GF-D8 (cell line): ENCODE measurements at places on chromosomes 3 and 15.

DNA sequence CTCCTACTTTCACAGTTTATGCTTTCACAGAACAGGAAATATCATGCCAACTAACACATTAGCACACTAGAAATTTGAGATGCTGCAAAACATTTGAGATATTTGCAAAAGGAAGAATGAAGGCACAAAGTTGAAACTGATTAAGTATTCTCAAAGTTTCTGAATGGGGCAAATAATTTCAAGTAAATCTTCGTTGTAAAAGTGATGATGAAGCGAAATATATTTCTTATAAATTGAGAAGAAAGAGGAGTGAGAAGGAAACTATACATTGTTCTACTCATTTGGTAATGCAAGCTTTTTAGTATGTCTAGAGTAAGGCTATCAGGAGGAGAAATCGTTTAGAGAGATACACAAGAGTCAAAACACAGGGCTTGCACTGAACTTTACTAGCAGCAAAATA is 24.3 kb upstream of the LSAMP start:
- no peak for DNase-seq

DNA sequence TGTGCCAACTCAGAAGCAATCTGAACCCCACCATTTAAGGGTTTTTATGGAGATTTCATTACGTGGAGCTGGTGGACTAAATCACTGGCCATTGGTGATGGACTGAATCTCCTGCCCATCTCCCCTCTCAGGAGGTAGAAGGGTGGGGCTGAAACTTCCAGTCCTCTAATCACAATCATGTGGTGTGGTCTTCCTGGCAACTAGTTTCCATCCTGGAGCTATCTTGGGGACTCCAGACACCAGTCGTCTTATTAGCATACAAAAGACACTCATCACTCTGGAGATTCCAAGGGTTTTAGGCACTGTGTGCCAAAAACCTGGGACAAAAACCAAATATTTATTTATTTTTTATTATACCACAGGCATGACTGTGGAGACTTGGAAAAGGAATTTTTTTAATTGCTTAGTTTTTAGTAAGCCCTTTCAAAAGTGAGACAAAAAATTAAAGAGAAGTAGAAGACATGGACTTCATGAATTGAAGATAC is 203.6 kb downstream of the WNT5A start:
- DNase-seq, result no peak

- DNase-seq, result no peak
These were observed 28.0 kb downstream of the RAD51 start for GRCh38 chr15:40722934-40723333.

GRCh38 chr3:129974833-129975704 is 549 bp downstream of the TRH start:
- no peak for DNase-seq

DNA sequence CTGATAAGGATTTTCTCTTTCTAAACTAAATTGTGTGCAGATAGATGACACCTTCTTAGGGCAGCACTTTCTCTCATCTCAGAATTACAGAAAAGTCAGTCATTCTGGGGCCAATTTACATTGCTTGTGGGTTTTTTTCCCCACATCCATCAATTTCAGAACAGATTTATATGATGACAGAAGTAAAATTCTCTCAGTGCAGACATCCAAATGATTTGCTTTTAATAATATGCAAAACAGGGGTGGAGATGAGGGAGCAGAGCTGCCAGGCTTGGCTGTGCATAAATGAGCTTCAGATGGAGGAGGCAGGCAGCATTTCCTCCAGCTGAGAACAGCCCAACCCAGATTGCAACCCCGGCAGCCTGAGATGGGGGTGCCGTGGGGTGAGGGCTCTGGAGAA is 44.0 kb downstream of the EDEM1 start:
- DNase-seq, result no peak

DNA sequence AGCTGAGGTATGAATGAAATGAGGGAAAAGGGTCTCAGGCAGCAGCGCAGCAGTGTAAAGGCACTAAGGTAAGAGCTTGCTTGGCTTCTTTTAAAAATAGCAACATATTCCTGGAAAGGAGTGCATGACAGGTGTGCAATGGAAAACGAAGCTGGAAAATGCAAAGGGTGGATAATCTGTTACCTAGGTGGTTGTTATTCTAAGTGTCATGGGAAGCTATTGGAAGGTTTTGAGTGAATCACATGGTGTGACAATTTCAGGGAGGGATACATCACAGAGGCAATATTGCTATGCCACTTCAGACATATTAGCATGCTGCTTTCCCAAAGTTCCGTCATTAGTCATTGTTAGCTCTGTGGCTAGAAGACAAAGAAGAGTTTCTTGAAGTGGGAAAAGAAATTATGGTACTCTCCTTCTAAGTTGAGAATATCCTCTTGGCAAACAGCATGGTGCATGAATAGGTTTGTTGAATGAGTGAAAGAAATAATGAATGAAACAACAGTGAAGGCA is 28.7 kb upstream of the TMEM45A start:
- DNase-seq, result no peak

DNA sequence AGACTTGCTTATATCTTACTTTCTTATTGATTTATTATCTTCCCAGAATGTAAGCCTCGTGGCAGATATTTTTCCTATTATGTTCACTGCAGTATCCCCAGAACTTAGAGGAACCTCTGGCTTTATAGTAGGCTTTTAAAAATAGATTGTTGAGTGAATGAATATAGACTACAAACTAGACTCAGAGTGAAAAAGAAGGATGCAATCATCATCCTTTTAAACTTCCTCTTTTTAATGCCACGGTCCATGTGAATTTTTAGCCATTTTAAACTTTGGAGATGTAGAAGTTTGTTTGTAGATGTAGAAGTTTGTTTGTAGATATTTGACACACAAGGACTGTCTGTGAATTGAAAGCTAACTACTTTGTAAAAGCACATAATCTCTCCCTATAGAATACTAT is 7.2 kb upstream of the P2RY12 start:
- DNase-seq, result no peak

DNA sequence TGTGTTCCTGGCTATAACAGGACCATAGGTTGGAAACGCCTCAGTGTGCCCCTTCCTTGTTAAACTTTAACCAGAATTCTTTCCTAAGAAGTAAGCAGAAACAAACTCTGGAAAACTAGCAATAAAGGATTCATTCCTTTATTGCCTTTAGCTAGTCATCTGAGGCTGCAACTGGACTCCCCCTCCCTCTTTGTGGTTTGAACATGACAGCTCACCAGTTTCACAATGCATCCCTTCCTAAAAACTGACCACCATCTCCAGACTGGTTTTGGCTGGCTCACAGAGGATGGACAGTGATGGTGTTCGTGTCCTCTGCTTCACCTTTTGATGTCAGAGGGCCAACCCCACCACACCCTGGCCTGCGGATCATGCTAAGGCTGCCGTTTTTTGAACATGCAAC is 27.9 kb upstream of the TGFBR2 start:
- no peak for DNase-seq

GRCh38 chr3:155270063-155270462 is 23.4 kb downstream of the STRIT1 start:
- DNase-seq, result no peak

DNA sequence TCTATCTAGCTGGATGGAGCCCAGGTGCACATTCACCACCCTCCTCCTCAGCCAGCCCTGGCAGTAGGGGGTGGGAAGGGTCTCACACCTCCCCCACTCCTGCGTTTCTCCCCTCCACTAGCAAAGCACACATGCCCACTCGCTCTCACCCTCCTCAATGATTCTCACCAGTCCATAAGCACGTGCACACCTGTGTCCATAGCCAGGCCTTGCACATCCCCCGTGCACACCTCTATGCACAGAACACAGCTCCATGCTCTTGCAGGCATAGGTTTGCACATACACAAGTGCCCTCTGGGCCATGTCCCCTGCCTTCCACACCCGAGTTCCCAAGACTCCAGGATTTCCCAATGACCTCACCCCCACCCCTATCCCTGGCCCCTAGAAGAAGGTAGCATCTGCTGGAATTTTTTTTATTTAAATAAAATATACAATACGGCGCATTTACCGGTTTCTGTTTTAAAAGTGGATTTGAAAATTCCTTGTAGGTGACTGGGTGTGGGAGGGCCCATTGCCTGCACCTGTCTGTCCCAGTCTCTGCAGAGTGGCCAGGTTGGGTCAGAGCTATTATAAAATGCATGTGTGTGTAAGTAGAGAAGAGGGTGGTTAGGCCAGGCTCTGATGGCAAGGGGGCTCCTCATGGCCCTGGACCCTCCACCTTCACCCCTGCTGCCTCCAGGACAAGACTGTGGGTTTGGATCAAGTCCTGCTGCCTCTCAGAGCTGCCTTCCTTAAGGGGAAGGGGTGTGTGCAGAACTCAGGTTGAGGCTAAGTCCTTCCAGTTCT is 49.1 kb downstream of the HCN4 start:
- no peak for DNase-seq

GRCh38 chr15:73753250-73754130 is at the start of gene INSYN1:
Gene INSYN1 (minus strand): TSS chr15:73753351. CDS start chr15:73751130, 2,221 bp downstream.
- no peak for DNase-seq

DNA sequence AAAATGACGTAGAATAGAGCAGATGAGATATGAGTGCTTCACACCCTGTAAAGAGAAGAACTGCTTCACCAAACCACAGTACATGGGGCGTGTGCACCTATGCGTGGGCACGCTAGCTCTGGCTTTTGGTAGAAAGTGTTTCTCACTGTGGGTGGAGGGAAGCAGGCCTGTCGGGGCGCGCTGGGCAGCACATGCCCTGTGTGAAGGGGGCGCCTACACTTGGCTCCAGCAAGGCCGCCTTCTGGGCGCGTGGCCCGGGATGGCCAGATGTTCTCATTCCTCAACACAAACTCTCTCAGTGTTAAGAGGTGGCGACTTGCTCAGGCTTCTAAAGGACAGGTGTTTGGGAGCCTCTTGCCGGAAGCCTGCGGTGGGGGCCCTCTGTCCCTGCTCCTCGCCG is 90.0 kb downstream of the FBLN2 start:
- no peak for DNase-seq

GRCh38 chr3:137770835-137771399 is 6.8 kb downstream of the SOX14 start:
- DNase-seq, result no peak

DNA sequence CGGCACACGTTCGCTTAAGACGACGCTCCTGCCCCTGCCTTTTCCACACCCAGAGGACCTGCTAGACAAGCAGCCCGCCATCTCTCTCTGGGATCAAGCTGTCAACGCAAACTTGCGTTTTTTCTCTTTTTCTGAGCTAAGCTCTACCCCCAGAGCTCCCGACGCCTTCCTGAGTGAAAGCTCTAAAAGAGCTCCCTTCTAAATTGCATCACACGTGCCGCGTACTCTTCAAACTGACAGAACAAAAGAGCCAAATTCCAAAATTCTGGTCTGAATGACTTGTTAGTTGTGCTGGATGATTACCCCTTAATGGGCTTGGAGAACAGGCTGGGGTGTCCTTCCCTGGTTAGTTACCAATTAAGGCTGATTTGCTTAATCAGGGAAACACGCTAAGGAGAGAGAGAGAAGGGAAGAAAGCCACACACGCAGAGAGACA is 81.2 kb downstream of the MDFIC2 start:
- DNase-seq, result no peak

GRCh38 chr15:92753591-92753990 is 98.0 kb upstream of the FAM174B start:
- no peak for DNase-seq

GRCh38 chr15:71409541-71409940 is 294.3 kb downstream of the THSD4 start:
- no peak for DNase-seq

- DNase-seq, result no peak
These were observed 84.0 kb upstream of the SLCO3A1 start for GRCh38 chr15:91769476-91769875.

DNA sequence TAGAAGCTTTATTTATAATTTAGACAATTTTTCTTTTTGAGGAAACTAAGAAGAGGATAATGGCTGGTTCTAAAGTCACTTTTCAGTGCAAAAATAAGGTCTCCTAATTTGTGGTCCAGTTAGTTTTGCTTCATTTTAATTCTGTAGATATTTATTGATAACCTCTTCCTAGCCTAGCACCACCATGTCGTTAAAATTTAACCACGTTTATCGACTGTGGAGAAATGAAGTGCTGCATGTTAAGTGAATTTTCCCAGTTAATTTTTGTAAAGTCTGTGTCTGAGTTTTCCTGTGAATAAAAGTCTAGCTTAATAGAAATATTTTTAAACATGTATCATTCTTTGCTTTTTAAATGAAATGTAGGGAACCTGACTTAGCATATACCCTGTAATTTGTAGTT is 16.7 kb downstream of the LRRC28 start:
- no peak for DNase-seq

GRCh38 chr3:117016378-117016777 is 306.8 kb downstream of the TUSC7 start:
- DNase-seq, result no peak

DNA sequence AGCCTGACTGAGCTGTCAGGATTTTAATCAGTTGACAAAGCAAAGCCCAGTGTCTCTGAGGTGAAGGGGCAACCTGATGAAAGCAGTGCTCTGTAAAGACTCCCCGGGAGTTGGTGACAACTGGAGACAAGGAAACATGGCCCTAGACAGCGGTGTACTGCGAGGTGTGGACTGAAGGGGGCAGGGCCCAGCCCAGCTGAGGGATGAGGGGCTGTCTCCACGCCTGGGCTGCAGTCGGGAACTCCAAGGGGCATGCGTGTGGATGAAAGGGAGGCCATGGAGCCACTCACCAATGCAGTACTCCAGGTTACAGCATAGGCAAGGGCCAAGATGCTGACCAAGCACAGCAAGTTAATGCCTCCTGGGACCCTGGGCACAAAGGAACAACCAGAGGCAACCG is 45.1 kb downstream of the SCAP start:
- no peak for DNase-seq

DNA sequence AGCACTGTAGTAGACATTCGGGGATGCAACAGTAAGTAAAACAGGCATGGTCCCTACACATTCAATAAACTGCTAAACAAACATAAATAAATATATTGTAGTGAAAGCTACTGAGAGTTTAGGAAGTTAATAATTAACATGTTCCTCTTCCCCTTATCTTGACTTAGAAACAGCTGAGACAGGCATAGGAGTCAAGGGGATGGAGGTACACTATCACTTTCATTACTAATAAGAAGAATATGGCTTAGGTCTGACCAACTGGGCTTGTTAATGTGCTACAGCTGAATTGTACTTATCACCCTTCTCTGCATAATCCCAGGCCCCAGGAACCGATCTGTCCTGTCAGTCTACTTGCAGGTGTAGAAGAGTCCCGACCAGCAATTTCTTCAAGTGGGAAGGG is 116.3 kb upstream of the DAZL start:
- DNase-seq, result no peak

GRCh38 chr3:157752956-157753786 is 250.0 kb upstream of the VEPH1 start:
- no peak for DNase-seq
